ENCODE measurements at places on chromosomes 4 and X. TPM values are rescaled to one million over a fixed set of nuclear protein-coding genes. Genes with fewer than 3 reads are reported as not detected.

STAP1 gene
- not detected for total RNA-seq

TENT5D gene
- not detected for total RNA-seq

FMR1NB gene
- not detected for total RNA-seq

UGT8 gene
- not detected for total RNA-seq

RS1 gene
- total RNA-seq = not detected

CLIC2 gene
- under 0.01 TPM for total RNA-seq

TMPRSS11F gene
- not detected for total RNA-seq

PAGE5 gene
- not detected for total RNA-seq

TBC1D8B gene
- total RNA-seq = 10.4 TPM

- no peak overlapping the region for H3K27ac ChIP-seq
- H3K27me3 ChIP-seq = peaks cover 2% of the 10 kb centered on the region
- no peaks in the 10 kb centered on the region for H3K4me1 ChIP-seq
- DNase-seq = no peak
These were observed 420.1 kb downstream of the ZNF674 start for GRCh38 chrX:46125111-46125510.

DNA sequence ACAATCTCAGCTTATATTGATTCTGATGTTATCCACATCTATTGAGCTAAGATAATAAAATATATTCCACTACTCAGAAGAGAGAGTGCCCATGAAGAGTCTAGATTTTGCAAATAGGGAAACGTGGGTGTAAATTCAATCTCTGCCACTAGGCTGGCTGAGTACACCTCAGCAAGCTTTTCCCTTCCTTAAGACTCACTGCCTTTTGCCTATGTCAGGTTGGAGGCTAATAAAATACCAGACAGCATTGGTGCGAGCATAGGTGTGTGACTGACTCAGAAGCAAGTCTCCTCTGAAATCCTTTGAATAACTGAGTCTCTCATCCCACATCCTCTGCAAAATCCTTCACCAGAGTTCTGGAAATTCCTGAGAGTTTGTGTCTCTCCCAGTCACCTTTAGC lies 405.4 kb upstream of the CPEB2 start:
- no peaks in the 10 kb centered on the region for H3K27me3 ChIP-seq
- no peaks in the 10 kb centered on the region for H3K36me3 ChIP-seq
- H3K4me3 ChIP-seq = no peak overlapping the region
- DNase-seq = no peak
- H3K27ac ChIP-seq = no peak overlapping the region
- no peaks in the 10 kb centered on the region for H3K4me1 ChIP-seq

DNA sequence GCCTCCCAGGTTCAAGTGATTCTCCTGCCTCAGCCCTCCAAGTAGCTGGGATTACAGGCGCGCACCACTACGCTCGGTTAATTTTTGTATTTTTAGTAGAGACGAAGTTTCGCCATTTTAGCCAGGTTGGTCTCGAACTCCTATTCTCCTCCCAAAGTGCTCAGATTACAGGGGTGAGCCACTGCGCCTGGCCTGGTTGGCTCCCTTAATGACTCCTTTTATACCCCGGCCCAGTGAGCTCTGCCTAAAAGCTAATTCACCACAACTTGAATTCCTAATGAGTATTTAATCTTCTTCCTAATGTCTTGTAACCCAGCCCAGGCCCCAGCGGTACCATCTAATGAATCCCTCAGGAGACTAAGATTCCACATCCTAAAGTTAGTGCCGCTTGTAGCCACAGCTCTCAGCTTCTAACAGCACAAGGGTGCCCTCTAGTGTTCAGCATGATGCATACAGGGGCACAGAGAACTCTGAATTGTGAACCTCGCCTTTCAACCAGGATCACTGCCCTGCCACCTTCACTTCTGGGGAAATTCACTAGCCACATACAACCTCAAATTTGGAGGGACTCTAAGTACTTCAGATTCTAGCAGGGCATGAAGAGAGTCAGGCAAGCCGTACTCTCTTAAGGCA lies 89.5 kb downstream of the OR13H1 start:
- no peaks in the 10 kb centered on the region for H3K27me3 ChIP-seq
- H3K4me3 ChIP-seq = no peak overlapping the region
- no peaks in the 10 kb centered on the region for H3K36me3 ChIP-seq
- peak; percentile 41 for DNase-seq
- H3K4me1 ChIP-seq = no peaks in the 10 kb centered on the region
- H3K27ac ChIP-seq = no peak overlapping the region

- no peaks in the 10 kb centered on the region for H3K4me1 ChIP-seq
- H3K27ac ChIP-seq = no peak overlapping the region
- H3K4me3 ChIP-seq = no peak overlapping the region
- DNase-seq = peak; percentile 32
- no peaks in the 10 kb centered on the region for H3K36me3 ChIP-seq
These were observed 981.9 kb upstream of the TENM3 start for GRCh38 chr4:181261279-181261678.

GRCh38 chrX:113400193-113400704 lies 559.6 kb upstream of the AMOT start:
- DNase-seq = no peak
- no peaks in the 10 kb centered on the region for H3K27me3 ChIP-seq

- peaks cover 5% of the 10 kb centered on the region for H3K4me1 ChIP-seq
- no peak for DNase-seq
These were observed 14.6 kb upstream of the CLTRN start for GRCh38 chrX:15679246-15679645.

DNA sequence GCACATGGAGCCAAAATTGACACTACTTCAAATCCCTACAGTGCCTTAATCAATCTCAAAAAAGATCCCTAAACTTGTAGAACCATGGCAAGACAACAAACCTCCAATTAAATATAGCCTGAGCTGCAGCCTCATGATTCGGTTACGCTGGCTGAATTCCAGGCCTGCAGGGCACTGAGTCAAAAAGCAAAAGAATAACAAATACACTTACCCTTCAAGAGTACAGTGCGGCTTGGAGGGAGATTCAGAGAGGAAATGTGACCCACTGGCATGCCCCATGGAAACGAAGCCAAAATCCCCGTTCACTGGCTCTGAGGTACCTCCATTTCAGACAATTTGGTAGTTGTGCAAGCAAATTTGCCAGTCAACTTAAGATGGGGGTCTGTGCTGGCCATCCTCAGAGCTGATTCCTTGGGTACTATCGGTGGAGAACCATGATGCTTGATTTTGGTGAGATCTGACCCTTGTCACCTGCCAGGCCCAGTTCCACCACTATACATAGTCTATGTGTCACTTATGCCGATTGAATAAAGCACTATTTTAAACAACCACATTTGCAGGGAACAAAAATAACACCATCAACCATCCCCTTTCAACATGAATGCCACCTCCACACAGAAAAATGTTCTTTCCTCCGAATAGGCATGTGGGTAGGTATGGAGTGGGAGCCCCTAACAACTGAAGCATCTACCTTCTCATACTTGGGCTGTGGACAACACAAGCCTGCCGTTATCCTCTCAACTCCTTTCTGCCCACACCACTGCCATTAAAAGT lies 2.1 kb downstream of the C4orf54 start:
- DNase-seq = peak; percentile 47
- H3K27ac ChIP-seq = no peak overlapping the region
- H3K4me1 ChIP-seq = peaks cover 2% of the 10 kb centered on the region
- no peaks in the 10 kb centered on the region for H3K27me3 ChIP-seq
- H3K4me3 ChIP-seq = no peak overlapping the region

GRCh38 chr4:185082561-185082960 lies 60.5 kb upstream of the SLC25A4 start:
- H3K36me3 ChIP-seq = no peaks in the 10 kb centered on the region
- H3K4me1 ChIP-seq = no peaks in the 10 kb centered on the region
- no peak overlapping the region for H3K4me3 ChIP-seq
- peaks cover 11% of the 10 kb centered on the region for H3K27me3 ChIP-seq
- H3K27ac ChIP-seq = no peak overlapping the region

DNA sequence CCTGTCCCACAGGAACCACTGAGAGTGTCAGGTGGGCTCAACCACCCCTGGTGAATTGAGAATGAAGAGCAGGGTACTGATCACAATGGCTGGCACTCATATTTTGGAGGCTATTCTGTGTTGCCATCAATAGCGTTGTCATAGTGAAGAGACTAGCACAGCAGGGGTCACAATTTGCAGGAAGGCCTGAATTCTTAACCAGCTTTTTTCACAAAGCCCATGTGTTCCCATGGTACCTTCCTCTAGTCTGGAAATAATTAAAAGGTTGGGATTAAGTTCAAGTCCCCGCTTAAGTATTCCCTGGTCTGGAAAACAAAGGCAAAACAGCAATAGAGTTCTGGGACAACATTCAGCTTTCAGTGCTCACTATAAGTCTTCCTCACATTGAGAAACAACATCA lies 1051.7 kb downstream of the C4orf33 start:
- H3K4me1 ChIP-seq = no peaks in the 10 kb centered on the region
- DNase-seq = no peak
- no peak overlapping the region for H3K27ac ChIP-seq

DNA sequence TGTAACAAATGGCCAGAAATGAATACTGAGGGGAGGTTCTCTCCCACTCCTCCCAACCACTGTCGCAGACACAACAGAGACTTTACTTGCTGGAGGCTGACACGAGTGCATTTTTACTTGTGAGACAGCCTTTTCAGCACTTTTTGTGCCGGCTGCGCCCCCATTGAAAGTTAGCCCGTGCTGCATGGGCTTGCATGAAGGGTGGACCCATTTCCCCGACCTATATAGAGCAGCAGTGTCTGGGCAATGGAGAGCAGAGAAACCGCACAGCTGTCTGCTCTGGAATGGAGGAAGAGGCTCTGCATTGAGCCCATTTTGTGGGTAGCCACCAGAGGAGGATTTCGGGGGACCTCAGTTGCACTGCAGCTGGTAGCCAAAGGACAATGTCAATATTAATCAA lies 208.8 kb downstream of the UGT8 start:
- no peaks in the 10 kb centered on the region for H3K36me3 ChIP-seq
- no peak for DNase-seq
- H3K4me1 ChIP-seq = no peaks in the 10 kb centered on the region
- H3K27ac ChIP-seq = no peak overlapping the region
- no peaks in the 10 kb centered on the region for H3K27me3 ChIP-seq

DNA sequence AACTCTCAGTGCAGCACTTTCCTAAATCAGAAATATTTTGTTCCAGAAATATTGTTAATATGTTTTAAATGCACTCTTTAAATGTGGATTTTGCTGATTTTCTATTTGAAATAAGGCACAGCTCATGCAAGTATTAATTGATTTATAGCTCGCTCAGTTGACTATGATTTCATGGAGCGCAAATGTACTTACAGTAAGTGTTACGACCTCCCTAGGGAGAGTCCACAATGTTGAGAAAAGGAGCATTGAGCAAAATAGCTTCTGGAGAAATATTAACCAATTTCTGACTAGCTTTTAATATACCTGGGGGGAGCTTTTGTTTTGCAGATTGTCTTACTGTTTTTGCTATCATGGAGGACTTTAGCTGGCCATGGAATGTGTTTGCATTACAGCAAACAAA lies 1687.5 kb downstream of the STIM2 start:
- no peaks in the 10 kb centered on the region for H3K36me3 ChIP-seq
- no peak for DNase-seq
- H3K4me1 ChIP-seq = no peaks in the 10 kb centered on the region
- H3K4me3 ChIP-seq = no peak overlapping the region

DNA sequence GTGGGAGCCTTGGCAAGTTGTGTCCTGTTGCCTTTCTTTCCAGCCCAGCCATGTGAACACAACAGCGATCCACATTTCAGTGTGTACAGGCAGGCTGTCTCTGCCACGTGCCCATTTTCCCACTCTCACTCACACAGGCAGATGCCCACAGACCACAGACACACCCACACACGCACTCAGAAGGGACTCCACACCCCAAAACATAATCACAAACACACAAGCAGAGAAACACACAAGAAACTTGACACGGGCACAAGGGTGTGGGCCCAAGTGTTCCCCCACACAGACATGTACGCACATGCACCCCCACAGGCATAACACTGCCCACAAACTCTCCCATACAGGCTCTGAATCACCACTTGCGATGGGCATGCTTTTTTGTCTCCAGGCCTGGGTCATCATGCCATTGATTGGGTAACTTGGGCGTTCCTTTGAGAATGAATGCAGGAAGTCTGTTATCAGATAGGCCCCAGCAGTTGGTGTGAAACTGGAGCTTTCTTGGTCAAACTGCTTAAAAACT lies 84.3 kb downstream of the NBDY start:
- H3K36me3 ChIP-seq = no peaks in the 10 kb centered on the region
- no peaks in the 10 kb centered on the region for H3K27me3 ChIP-seq
- DNase-seq = peak; percentile 31
- peaks cover 4% of the 10 kb centered on the region for H3K4me1 ChIP-seq
- no peak overlapping the region for H3K4me3 ChIP-seq

- no peak overlapping the region for H3K27ac ChIP-seq
- H3K27me3 ChIP-seq = no peaks in the 10 kb centered on the region
- H3K4me1 ChIP-seq = no peaks in the 10 kb centered on the region
- peaks cover 14% of the 10 kb centered on the region for H3K36me3 ChIP-seq
- peak; percentile 38 for DNase-seq
- H3K4me3 ChIP-seq = no peak overlapping the region
These were observed 9.1 kb downstream of the LAMTOR3 start for GRCh38 chr4:99885063-99885664.

GRCh38 chrX:84078991-84079390 lies 109.0 kb downstream of the RPS6KA6 start:
- no peaks in the 10 kb centered on the region for H3K27me3 ChIP-seq
- no peaks in the 10 kb centered on the region for H3K36me3 ChIP-seq
- H3K4me3 ChIP-seq = no peak overlapping the region
- no peak overlapping the region for H3K27ac ChIP-seq
- no peak for DNase-seq
- H3K4me1 ChIP-seq = no peaks in the 10 kb centered on the region

GRCh38 chr4:27886120-27886519 lies 1025.5 kb downstream of the STIM2 start:
- no peak overlapping the region for H3K27ac ChIP-seq
- no peaks in the 10 kb centered on the region for H3K27me3 ChIP-seq
- no peaks in the 10 kb centered on the region for H3K4me1 ChIP-seq

- no peak overlapping the region for H3K27ac ChIP-seq
- no peaks in the 10 kb centered on the region for H3K36me3 ChIP-seq
- DNase-seq = no peak
- no peak overlapping the region for H3K4me3 ChIP-seq
These were observed 32.1 kb upstream of the AMBN start for GRCh38 chr4:70559924-70560323.

GRCh38 chr4:180493299-180493698 lies 1749.9 kb upstream of the TENM3 start:
- no peak overlapping the region for H3K27ac ChIP-seq
- H3K4me1 ChIP-seq = no peaks in the 10 kb centered on the region
- H3K4me3 ChIP-seq = no peak overlapping the region
- no peak for DNase-seq
- H3K36me3 ChIP-seq = no peaks in the 10 kb centered on the region
- no peaks in the 10 kb centered on the region for H3K27me3 ChIP-seq

DNA sequence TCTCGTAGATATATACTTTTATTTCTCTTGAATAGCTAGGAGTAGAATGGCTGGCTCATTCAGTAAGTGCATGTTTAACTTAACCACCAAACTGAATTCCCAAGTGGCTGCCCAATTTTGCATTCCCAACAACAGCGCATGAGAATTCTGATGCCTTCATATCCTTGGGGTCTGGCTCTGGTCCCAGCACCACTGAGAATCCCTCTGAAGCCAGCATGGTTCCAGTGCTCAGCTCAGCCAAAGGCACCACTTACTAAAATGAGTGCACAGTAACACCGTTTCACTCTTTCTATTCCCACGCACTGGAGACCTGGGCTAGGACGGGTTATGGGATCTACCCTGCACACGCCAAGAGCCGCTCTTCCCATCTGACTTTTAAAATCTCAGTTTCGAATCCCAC lies 60.4 kb downstream of the CASP3 start:
- H3K4me3 ChIP-seq = no peak overlapping the region
- H3K27me3 ChIP-seq = no peaks in the 10 kb centered on the region
- no peak overlapping the region for H3K27ac ChIP-seq

All from IMR-90 (cell line).